ENCODE measurements at places on chromosomes 7 and 10.

DNA sequence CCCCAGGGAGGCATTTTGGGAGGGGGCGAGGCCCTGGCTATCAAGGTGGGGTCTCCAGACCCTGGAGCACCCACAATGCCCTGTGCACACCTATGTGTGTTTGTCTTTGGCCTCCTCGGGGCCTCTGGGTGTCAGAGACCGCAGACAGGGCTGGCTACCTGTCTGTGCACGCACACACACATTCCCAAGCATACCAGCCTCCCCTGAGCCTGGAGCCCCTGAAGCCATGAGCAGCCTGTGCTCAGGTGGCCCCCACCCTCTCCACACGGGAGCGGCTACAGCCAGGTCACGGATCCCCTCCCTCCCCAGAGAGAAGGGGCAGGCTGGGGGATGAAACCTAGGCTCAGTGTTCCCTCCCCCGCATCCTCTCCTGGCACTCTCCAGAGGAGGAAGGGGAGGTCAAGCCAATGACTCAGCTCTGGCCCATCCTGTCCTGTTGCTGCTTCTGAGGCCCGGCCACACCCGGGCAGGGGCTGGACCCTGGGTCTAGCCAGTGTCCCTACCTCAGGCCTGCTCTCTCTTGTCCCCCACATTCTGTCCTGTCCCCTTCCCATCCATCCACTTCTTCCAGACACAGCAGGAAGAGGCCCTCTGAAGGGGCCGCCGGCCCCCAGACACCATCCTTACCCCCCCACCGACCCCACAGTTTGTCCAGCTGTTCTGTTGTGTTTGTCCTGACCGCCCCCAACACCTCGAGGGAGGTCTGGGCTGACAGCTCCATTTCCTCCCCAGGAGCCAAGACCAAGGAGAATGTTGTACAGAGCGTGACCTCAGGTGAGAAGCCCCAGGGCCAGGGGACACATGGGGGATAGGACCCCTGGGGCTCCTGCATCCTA, 720 bp downstream of the SNCG start:
- no peak for DNase-seq

GRCh38 chr7:157526913-157527634, 190.3 kb downstream of the DNAJB6 start:
- peak; percentile 25 for DNase-seq

DNA sequence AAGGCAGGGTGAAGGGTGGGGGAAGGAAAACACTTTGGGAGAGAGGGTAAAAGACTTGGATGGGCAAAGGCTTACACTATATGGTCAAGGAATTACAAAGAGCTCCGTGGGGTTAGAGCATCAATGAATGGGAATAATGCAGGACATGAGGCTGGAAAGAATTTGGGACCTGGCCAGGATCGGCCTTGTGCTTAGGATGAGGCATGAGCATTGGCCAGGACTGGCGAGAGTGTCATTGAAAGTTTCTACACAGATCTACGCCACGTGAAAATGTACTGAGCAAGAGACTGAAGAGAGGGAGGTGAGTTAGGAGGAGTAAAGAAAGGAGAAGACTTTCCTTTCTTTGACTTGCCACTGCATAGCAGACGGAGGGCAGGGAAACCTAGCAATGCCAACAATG, 142.8 kb downstream of the PTEN start:
- no peak for DNase-seq

DNA sequence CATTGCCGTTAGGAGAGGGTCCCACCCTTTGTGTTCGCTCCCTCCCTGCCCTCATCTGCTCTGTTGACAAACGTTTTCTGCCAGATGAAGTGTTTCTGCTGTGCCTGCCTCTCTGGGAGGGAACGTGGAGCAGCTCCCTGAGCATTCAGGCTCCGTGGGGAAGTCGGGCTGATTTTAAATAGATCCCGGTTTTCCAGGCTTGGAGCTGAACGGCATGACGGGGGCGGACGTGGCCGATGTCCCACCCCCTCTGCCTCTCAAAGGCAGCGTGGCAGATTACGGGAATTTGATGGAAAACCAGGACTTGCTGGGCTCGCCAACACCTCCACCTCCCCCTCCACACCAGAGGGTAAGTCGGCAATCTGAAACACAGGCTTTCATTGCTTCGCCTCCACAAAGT, 101.9 kb upstream of the NPS start:
- DNase-seq: no peak

DNA sequence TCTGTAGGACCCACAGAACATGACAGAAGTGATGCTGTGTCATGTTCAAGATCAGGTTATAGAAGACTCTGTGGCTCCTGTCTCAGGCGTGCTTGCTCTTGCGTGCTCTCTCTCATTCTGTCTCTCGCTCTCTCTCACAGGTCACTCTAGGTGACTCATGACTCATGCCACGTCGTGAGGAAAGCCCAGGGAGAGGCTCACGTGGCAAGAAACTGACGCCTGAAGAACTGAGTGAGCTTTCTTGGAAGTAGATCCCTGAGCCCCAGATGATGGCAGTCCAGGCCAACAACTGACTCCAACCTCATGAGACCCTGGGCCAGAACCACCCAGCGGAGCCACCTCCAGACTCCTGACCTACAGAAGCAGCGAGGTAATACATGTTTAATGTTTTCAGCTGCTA, 103.3 kb downstream of the DNMBP start:
- no peak for DNase-seq

- DNase-seq: no peak
These were observed 27.6 kb downstream of the SLC35G1 start for GRCh38 chr10:93921338-93921737.

- DNase-seq: no peak
These were observed 30.9 kb downstream of the MAD1L1 start for GRCh38 chr7:2201686-2202360.

DNA sequence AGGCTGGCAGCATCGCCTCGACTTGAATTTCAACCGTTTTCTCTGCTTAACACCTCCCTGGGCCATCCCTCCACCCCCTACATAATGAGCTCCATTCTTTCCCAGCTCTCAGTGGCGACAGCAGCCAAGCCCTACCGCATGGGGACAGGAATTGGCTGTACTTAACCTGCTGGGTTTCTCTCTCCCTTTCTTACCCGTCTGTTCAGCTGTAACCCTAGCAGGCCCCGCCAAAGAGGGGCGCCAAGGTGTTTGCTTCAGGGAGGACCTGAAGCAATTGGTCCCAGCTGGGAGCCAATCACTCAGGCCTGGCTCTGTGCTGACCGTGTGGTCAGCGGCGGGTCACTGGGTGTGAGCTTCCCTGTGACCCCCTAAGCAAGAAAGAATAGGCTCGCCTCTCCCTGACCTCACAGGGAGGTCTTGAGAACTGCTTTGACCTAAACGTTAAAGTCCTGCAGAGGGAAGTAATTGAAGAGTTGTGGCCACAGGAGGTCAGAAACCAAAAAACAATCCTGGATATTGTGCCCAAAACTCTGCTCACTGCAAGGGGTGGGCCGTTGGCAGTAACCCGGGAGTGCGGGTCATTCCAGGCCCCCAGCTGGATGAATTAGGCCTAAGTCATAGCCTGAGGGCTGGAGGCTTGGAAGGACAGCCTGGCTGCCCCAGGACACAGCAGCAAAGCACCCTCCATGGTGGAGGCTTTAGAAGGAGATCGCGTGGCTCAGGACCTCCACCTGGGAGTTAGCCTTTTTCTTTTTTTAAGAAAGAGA, 114.6 kb downstream of the ITIH5 start:
- no peak for DNase-seq

DNA sequence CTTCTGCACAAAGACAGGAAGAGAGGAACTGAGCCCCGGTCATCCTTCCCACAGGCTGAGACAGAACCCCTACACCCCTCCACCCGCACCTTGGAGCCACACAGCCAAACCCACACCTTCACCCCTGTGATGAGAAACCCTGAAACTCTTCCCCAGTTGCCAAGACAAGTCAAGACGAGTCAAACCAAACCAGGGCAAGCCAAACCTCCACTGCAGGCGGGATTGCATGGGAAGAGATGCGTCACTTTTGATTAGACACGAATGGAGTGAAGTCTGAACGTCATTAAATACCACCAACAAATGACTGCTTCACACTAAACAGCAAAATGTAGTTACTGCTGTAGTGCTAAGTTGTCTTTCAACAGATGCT, 73.8 kb downstream of the PRPF18 start:
- no peak for DNase-seq

GRCh38 chr10:35232527-35232926, 103.8 kb upstream of the CCNY start:
- no peak for DNase-seq

DNA sequence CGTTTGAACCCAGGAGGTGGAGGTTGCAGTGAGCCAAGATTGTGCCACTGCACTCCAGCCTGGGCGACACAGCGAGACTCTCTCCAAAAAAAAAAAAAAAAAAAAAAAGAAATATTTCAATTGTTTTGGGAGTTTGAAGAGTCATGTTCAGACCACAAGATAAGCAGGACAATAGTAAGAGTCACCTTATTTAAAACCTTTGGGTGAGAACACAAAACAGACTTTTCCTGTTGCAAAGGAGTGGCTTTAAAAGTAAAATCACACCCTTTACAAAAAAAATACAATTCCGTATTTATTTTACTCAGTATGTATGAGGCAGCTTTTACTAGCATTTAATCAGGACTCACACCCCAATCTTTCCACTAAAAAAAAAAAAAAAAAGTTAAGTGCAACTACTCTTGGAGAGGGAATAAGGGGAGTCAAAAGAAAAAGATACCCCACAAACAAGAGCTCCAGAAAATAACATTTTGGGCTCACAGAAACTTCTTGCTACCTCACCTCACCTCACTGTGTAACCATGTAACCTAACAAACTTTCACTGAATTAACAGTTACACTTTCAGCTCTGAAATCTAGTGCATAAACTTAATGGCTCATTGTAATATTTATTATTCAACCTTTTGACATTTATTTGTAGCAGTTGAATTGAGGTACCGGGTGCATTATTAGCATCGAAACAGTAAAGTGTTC, 11.2 kb downstream of the SKIDA1 start:
- DNase-seq: no peak

DNA sequence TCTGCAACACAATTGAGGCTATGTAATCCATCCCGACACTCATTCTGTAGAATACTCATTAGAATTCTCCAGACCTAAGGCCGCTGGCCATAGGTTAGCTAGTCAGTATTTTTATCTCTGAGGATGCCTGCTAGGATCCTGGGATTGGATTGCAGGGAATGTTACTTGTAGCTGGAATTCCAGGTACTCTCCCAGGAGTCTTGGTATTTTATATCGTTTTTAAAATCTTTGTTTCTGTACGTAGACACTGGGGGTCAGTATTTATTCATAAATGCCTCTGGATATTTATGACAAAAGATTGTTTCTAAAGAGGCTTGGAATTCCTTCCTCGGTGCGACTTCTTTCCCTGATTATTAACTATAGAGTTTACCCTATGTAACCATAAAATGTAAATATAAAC, 40.1 kb downstream of the BPGM start:
- no peak for DNase-seq

DNA sequence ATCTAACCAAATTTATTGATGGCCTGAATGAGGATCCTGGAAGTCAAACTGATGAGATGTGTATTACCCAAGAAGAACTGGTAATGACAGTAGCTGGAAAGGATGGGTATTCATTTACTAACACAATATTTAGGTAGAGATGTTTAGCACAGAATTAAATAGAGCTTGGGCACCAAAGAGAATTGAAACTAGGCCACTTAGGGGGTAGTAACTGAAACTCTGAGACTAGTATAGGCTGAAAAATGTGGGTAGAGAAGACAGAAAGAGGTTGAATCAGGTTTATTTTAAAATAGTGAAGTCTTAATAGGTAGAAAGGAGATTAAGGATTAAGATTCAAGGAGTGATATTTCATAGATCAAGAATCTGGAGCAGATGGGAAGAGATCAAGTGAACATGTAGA, 155.8 kb downstream of the MLLT10 start:
- no peak for DNase-seq

DNA sequence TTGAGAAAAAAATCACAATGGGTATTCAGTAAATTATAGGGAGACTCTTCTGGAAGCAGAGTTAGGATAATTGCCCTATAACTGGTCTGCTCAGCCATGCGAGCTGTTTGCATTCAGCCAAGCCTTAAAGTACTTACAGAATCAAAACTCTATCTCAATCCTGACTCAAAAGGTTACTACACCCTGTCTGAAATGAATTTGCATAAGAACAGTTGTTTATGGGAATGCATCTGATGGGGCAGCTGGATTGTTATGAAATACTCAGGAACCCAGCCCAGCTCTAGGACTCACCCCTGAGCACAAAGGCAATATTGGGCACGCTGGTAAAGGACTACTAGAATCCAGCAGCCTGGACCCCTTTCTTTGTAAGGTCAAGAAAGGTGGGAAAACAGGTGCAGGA, 38.8 kb downstream of the AKR1B15 start:
- peak; percentile 23 for DNase-seq

DNA sequence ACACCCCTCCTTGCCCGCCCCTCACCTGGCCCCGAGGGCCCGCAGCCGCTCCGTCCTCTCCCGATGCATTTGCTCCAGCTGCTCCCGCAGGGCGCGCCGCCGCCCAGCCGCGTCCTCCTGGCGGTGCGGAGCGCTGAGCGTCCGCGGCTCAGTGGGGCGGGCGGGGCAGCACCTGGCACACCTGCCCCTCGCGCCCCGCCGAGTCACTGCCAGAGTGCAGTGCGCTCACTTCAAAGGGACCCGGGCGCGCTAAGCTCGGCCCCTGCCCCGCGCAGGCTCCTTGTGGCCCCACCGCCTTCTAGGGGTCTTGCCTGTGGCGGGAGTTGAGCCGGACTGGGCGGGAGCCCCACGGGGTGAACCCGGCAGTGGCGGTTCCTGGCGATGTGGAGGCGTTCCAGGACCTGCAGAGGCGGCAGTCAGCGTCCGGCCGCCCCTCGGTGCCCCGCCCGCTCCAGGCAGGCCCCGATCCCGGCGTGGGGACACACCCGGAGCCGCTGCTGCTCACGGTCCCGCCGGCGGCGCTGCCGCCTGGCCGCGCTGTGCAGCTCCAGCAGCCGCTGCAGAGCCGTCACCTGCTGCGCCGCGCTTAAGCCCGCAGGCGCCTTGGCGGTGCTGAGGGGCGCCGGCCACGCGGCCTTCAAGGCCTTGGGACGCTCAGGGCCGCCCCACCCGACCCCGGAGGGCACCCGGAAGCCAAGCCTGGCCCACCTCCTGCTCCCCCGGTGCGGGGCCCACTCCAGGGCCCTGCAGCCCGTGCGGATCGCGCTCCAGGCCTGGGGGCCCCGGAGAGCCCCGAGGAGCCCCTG, 6.7 kb downstream of the ATP6V1F start:
- DNase-seq: peak; percentile 82

GRCh38 chr10:3057946-3058345, 9.4 kb upstream of the PFKP start:
- no peak for DNase-seq

- DNase-seq: no peak
These were observed 38.3 kb downstream of the CAMK1D start for GRCh38 chr10:12387561-12388210.
